IMR-90 (cell line): ENCODE measurements at places on chromosomes 4 and X. TPM values are rescaled to one million over a fixed set of nuclear protein-coding genes. Genes with fewer than 3 reads are reported as not detected.

The GABRQ gene
- under 0.01 TPM in 1 of 2 replicates, not detected in the other for total RNA-seq

The LDB2 gene
- 92.8 and 116 TPM in 2 replicates for total RNA-seq

The AMMECR1 gene
- total RNA-seq: 11.3 and 19.4 TPM in 2 replicates

DNA sequence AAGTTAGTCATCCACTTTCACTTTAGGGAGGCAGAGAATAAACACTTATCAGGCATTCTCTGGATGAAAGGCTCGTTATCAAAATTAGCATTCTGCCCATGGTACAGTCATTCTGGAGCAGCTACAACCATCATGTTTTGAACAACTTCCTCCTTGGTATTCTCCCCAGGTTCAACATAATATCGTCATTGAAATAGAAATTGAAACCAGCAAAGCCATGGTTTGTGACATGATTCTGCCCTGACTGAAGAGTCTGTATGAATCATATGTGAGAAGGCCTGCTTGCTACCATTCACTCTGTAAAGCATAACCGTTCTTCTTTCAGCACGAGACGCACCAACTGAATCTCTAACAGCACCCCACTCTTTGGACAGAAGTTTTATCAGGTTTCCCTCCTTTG, 127.5 kb upstream of the RADX start:
- H3K4me3 ChIP-seq: no peak overlapping the region
- peaks cover 2% of the 10 kb centered on the region for H3K27me3 ChIP-seq
- no peaks in the 10 kb centered on the region for H3K4me1 ChIP-seq

DNA sequence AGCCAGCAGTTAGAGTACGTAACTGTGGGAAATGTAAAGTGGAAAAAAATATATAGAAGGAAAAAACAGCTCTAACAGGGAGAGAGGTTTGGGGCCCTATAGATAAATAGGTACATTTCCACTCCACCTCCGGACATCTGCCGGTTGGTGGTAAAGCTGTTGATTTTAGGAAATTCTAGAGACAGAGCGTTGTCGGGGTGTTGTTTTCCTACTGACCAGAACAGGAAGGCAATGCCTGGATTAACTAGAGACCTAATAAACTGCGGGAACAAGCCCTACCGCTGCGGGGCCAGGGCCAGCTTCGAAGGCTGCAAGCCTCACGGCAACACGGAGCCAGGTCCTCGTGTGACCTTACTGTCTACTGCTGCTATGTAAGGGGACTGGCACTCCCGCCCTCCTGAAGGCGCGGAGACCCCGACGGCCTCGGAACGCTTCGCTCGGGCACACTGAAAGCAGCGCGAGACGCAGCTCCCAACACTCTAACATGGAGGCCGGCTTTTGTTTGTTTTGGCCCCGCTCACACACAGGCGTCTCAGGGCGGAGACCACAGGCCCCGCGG, 702 bp upstream of the CDKN2AIP start:
- H3K4me1 ChIP-seq: no peaks in the 10 kb centered on the region; the same call in 1 of the 2 replicates
- H3K27ac ChIP-seq: peak overlapping the region; percentile 96
- peak; percentile 52 for DNase-seq
- peak overlapping the region; percentile 67 for H3K4me3 ChIP-seq
- no peaks in the 10 kb centered on the region for H3K27me3 ChIP-seq
- peaks cover 16% of the 10 kb centered on the region for H3K36me3 ChIP-seq

The JAKMIP1 gene
- total RNA-seq: not detected in 2 replicates

- H3K4me1 ChIP-seq: no peaks in the 10 kb centered on the region
- H3K4me3 ChIP-seq: no peak overlapping the region
- H3K36me3 ChIP-seq: no peaks in the 10 kb centered on the region
- H3K27ac ChIP-seq: no peak overlapping the region
- no peaks in the 10 kb centered on the region for H3K27me3 ChIP-seq
Measured at GRCh38 chrX:67415937-67416336, 127.9 kb upstream of the AR start.

GRCh38 chr4:161287678-161288352, 876.0 kb downstream of the FSTL5 start:
- no peak overlapping the region for H3K4me3 ChIP-seq
- no peaks in the 10 kb centered on the region for H3K36me3 ChIP-seq
- no peaks in the 10 kb centered on the region for H3K27me3 ChIP-seq
- DNase-seq: no peak
- no peaks in the 10 kb centered on the region for H3K4me1 ChIP-seq
- H3K27ac ChIP-seq: no peak overlapping the region

GRCh38 chrX:19720236-19720635, 167.2 kb downstream of the SH3KBP1 start:
- DNase-seq: peak; percentile 28
- H3K27ac ChIP-seq: no peak overlapping the region
- no peaks in the 10 kb centered on the region for H3K27me3 ChIP-seq
- no peaks in the 10 kb centered on the region for H3K36me3 ChIP-seq

DNA sequence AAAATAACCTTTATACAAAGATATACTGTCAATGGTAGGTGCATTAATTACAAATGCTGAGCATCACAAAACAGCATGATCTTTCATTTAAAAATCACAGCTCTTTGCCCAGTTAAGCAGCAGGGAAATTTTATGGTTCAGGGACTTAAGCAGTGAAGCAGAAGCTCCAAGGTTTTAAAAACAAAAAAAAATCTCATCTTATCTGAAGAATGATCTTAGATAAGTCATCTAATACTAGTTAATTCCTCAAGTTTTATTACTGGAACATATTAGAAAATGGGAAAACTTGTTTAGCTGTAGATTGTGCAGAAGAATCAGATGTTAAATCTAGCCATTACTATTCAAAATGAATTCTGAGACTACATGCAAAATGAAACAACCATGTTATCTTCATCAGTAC, 289.9 kb downstream of the GASK1B start:
- H3K4me3 ChIP-seq: no peak overlapping the region
- no peaks in the 10 kb centered on the region for H3K27me3 ChIP-seq
- H3K4me1 ChIP-seq: no peaks in the 10 kb centered on the region
- H3K36me3 ChIP-seq: no peaks in the 10 kb centered on the region
- no peak for DNase-seq

The RENBP gene
- total RNA-seq: 0.18 TPM in 1 of 2 replicates, not detected in the other

- no peaks in the 10 kb centered on the region for H3K36me3 ChIP-seq
- no peak overlapping the region for H3K27ac ChIP-seq
- DNase-seq: peak; percentile 31
- H3K4me1 ChIP-seq: peaks cover 3% of the 10 kb centered on the region; the same call in 1 of the 2 replicates
Measured at GRCh38 chr4:54930226-54930625, 195.2 kb downstream of the KDR start.

DNA sequence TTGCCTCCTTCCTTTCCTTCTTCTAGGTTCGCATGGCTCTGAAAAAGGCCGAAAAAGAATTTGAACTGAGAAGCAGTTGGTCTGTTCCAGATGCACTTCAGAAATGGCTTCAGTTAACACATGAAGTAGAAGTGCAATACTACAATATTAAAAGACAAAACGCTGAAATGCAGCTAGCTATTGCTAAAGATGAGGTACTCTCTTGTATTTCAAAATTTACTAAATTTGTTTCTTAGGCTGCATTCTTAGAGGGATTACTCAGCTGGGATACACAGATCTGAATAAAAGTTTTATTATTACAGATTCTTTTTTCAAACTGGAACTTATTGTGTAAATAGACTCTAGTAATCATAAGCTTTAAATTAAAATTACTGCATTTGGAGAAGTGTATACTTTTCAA, 146.9 kb downstream of the STIM2 start:
- H3K27me3 ChIP-seq: no peaks in the 10 kb centered on the region
- H3K36me3 ChIP-seq: peaks cover 2% of the 10 kb centered on the region; the same call in 1 of the 2 replicates
- H3K4me1 ChIP-seq: peaks cover 10% of the 10 kb centered on the region
- no peak overlapping the region for H3K27ac ChIP-seq

GRCh38 chrX:920234-920799, 289.7 kb downstream of the SHOX start:
- DNase-seq: no peak
- no peaks in the 10 kb centered on the region for H3K27me3 ChIP-seq
- H3K27ac ChIP-seq: no peak overlapping the region
- no peaks in the 10 kb centered on the region for H3K4me1 ChIP-seq
- H3K36me3 ChIP-seq: no peaks in the 10 kb centered on the region

GRCh38 chr4:167492007-167492406, 257.7 kb upstream of the SPOCK3 start:
- H3K27ac ChIP-seq: no peak overlapping the region
- DNase-seq: no peak
- H3K4me1 ChIP-seq: no peaks in the 10 kb centered on the region

DNA sequence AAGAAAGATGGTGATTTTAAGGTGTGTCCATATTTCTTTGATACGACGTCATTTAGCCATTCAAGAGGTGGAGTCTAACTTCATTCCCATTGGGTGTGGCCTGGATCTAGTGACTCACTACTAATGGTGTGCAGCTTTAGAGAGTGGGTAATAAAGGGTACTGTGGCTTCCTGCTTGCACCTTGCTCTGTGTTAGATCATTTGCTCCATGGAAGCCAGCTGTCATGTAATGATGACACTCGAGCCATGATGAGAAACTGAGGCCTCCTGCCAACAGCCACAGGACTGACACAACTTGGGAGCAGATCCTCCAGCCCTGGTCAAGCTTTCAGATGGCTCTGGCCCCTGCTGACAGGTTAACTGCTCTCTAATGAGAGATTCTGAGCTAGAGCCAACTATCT, 82.0 kb downstream of the UNC5C start:
- H3K4me1 ChIP-seq: no peaks in the 10 kb centered on the region
- H3K36me3 ChIP-seq: no peaks in the 10 kb centered on the region
- no peak overlapping the region for H3K27ac ChIP-seq
- DNase-seq: no peak

The RADX gene
- 1.6 and 2.2 TPM in 2 replicates for total RNA-seq

- no peak overlapping the region for H3K4me3 ChIP-seq
- H3K36me3 ChIP-seq: no peaks in the 10 kb centered on the region
- DNase-seq: no peak
- H3K4me1 ChIP-seq: no peaks in the 10 kb centered on the region
- H3K27ac ChIP-seq: no peak overlapping the region
- no peaks in the 10 kb centered on the region for H3K27me3 ChIP-seq
Measured at GRCh38 chr4:163269869-163270268, 62.5 kb downstream of the NPY1R start.

- peaks cover 4% of the 10 kb centered on the region for H3K4me1 ChIP-seq
- H3K36me3 ChIP-seq: no peaks in the 10 kb centered on the region
- no peak for DNase-seq
Measured at GRCh38 chrX:9333873-9334560, 130.8 kb upstream of the TBL1X start.

DNA sequence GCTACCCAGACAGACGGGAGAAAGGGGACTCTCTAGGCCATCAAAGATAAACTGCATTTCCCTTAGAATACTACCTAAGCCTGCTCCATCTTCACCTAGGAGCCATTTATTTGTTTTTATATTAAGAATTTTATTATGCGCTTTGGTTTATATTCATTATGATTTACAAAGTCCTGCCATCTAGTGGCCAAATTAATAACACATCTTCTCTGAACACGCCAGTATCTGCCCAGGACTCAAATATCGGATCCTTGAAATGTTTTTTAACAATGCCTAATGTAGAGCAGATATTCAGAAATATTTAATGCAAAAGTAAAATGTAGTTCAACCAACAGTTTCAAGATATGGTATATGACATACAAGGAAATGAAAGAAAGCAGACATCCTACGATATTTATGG, 20.8 kb upstream of the PRPS2 start:
- H3K27ac ChIP-seq: no peak overlapping the region
- H3K36me3 ChIP-seq: no peaks in the 10 kb centered on the region
- peak; percentile 30 for DNase-seq
- H3K27me3 ChIP-seq: peaks cover 6% of the 10 kb centered on the region
- no peaks in the 10 kb centered on the region for H3K4me1 ChIP-seq

- H3K4me1 ChIP-seq: no peaks in the 10 kb centered on the region
- no peak for DNase-seq
- H3K4me3 ChIP-seq: peak overlapping the region; percentile 61
- no peak overlapping the region for H3K27ac ChIP-seq
- peaks cover 14% of the 10 kb centered on the region for H3K27me3 ChIP-seq
Measured at GRCh38 chrX:103215425-103215991, 600 bp downstream of the BEX4 start.
